Activated CD4-positive, alpha-beta T cell treated with anti-CD3 and anti-CD28 coated beads for 48 hours (primary cell): ENCODE measurements at places on chromosomes 5 and 9.
A peak's percentile ranks its signal among the peaks of the same experiment; 100 is the strongest.

DNA sequence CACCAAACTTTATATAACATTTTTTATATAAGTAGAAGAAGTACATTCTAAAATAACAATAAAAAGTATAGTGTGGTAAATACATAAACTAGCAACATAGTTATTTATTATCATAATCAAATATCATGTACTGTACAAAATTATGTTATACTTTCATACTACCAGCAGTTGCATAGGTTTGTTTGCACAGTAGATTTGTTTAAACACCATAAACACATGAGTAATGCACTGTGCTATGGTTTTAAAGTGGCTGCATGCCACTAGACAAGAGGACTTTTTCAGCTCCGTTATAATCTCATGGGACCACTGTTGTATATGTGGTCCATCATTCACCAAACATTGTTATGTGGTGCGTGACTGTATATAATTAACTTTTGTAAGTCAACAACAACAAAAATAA is 137.6 kb downstream of the DRD1 start:
- no peak for DNase-seq

GRCh38 chr5:171437286-171437821 is 17.9 kb downstream of the FGF18 start:
- DNase-seq: no peak

DNA sequence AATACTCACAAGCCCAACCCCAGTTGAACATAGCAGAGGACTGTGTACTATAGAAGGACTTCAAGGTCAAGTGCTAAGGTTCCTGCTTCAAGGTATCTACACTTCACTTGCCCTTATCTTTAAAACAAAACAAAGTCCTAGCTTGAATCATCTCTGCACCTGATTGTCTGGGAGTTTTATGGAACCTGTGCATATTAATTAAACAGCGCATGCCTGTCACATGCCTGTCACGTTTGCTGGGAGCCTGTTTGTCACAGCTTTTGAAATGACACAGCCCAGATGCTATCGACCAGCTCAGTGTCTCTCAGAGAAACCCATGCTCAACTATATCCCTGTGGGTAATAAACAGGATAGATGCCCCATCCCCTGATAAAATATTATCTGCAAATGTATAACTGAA is 476.0 kb downstream of the ZSWIM6 start:
- DNase-seq: no peak

DNA sequence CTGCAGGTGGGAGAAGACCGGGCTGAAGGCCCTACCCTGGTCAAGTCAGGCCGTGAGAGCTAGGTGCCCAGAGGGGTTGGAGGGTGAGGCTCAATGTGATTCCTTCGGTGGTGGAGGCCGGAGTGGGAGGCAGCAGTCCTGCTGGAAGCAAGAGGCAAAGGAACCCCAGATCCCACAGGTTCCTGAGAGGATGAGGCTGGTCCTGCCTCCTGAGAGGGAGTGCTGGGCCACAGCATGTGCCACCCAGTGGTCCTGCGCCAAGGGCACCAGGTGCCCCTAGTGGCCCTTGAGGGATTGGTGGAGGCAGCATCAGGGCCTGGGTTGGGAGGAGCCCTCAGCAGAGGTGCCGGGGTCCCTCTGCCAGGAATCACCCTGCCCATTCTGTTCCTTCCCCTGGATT is 59.1 kb downstream of the BARX1 start:
- DNase-seq: no peak

GRCh38 chr9:5811751-5812150 is 21.2 kb downstream of the ERMP1 start:
- DNase-seq: no peak

DNA sequence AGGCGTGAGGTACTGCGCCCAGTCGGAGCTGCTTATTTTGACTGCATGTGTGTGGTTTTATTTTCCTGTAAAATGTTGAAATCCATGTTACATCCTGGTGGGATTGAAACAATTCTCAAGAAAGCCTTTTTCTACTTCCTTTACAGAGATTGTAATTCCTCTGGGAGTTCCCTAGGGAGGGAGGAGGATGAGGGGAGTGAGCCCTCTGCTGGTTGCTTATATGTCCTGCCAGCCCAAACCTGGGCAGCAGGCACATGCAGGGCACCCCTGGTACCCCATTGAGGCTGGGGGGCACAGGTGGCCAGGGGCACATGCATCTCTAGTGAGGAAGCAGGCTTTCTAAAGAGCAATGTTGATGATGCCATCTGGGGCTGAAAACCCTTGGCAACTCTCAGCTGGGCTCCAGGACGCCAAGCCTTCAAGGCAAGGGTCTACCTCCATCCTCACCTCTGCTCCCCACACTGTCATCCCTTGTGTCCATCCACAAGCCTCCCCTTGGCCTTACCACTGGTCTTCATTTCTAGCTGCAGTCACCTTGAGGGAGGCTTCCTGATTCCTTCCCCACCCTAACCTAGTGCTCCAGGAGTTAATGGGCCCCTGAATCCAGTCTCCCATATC is 84.7 kb upstream of the TNFSF8 start:
- no peak for DNase-seq

GRCh38 chr9:22990349-22990748 is 543.7 kb downstream of the DMRTA1 start:
- DNase-seq: no peak

DNA sequence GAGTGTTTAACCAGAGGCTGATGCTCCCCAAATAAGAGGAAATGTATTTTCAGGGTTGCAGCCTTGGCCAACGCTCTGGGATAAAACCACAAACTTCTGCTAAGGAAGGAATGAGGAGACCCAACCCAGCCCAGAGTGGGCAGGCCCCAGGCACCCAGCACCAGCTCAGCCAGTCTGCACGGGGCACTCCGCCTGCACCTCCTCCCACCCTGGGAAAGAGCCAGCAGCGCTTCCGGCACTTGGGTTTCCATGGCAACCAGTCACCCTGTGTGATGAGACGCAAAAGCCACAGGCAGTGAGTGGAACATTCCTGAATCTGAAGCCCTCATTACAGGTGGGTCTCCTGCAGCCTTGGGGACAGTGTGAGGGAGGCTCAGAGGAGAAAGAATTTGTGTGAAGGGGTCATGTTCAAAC is 85.2 kb upstream of the ZBTB43 start:
- peak; percentile 85 for DNase-seq

DNA sequence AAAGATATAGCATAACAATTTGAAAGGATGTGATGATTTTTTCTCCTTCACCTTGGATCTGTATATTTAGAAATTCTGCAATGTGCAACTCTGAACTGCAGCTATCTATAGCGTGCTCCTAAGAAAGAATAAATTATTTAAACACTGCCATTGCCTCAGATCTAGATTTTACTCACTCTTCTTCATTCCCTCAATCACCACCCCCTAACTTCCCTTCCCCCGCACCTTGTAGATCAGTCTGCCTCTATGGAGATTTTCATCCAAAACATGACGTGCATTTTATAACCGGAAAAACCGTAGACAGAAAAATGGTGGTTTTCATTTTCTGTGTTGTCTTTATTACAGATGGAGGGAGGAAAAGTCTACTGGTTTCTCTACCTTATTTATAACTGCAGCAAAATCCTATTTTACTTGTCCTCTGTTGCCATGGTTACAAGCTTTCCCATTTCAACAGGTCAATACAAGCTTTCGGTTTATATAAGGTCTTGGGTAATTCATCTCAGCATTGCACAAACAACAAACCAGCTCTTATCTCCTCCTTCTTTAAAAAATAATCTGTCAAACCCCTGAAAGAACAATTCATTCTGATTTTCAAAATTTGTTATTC is 480.0 kb downstream of the TAF11L14 start:
- DNase-seq: no peak

DNA sequence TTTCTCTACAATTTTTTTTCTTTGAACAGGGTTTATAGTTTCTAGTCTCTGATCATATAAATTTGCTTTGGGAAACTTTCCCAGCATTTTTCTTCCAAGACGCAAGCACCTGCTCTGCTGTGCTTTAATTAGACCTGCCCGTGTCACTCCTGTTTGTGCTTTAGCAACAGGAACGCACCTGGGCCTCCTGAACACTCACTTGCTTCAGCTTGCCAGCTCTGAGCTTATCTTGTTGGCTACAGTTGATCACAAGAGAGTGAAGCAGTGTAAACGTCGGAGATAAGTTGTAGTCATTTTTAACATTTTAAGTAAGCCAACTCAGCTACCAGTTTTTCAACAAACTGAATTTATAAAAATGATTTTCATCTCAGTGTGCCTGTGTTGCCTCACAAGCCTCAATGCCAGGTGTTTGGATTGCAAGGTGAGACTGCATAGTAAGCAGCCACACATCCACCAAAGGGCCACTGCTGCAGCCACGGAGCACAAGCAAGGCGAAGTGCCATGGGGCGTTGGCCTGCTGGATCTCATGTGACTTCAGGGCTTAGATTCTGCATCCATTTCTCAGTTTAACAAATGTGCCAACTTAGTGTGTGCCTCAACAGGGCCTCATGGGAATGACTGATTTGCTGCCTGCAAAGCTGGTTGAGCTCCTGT is 166.9 kb downstream of the TRIO start:
- DNase-seq: no peak

DNA sequence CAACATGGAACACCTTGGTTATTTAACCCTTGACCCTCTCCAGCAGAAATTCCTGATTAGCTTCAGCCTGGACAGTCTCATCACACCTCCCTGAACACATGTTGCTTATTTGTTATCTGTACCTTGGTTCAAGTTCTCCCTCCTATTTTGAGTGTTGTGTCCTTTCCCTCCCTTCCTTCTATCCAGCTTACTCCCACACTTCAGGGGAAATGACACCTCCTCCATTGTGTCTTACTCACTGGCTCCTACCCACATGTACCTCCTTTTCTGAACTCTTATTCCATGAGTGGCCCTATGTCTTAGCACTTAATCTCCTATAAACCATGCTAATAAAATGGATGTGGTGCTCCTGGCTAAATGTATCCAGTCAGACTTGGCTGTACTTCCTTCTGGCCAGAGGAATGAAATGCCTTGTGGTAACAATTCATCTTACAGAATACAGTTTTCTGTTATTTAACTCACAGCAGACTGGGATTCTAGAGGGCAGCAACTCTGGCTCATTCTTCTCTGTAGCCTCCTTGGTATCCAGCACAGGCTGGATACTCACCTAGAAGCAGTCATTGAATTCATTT is 11.2 kb downstream of the LIX1 start:
- no peak for DNase-seq

DNA sequence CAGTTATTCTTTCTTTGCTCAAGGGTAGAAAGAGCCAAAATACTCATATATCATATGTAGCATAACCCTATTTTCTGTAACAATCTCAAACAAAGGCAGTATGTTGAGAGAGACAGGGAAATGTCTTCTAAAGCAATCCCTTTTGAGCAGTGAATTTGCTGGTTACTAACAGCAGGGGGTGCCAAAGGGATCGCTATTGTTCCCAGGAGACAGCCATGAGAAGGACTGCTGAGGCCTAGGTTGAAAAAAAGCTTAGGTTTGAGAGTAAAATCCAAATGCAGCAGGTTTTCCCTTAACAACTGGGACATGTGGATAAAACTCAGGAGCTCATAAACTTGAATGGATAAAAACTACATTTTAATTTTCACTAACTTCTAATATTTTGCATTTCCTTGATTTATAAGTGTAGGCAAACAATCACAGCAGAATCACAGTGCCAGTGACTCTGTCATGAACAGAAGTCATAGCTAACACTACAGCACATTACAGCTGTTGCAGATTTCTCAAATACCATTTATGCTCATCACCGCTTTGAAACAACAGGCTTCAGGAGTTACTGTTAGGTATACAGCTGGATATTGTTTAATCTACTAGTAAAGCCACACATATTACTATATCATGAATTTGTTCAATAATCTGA is 148.4 kb downstream of the MAPKAP1 start:
- peak; percentile 65 for DNase-seq

DNA sequence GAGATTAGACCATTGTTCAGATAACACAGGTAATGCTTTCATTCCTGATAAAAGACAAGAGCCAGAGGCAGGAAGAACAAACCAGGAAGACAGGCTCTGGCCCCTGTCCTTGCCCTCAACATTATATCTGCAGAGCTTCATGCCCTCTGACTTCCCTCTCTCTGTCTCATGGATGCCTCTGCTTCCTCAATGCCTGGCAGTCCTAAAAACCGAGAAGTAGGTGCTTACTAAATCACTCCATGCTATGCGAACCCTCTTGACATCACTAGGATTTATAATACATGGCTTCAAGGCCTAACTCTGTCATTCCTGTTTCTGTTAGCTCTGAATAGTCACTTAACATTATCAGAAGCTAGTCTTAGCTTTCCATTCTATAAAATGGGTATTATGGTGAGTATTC is 117.8 kb downstream of the TLR4 start:
- no peak for DNase-seq

DNA sequence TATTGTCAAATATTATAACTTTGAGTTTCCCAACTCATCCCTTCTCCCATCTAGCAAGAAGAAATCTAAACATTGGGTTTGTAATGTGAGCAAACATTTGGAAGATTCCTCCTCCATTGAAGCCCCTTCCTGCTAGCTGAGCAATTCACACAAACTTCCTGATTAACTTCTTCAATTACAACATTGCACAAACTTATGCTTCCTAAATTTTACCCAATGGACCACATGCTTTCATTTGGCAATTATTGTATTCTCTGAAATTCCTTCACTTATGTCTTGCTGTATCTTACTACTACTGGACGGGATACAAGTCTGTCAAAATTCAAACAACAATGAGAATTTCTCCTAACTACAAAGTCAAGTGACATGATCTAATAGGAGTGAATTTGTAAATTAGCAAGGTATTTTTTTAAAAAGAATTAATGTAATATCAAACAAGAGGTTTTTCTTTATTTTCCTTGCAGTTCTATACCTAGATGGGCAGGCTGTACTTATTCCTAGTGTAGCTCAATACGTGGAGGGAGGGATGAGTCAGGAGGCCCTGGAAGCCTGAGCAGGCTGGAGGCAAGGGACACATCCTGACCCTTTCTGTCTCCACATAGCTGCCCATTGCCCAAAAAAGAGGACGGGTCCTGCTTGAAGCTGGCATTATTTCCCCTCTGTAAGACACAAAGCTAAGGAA is 11.8 kb upstream of the IFNW1 start:
- DNase-seq: no peak

DNA sequence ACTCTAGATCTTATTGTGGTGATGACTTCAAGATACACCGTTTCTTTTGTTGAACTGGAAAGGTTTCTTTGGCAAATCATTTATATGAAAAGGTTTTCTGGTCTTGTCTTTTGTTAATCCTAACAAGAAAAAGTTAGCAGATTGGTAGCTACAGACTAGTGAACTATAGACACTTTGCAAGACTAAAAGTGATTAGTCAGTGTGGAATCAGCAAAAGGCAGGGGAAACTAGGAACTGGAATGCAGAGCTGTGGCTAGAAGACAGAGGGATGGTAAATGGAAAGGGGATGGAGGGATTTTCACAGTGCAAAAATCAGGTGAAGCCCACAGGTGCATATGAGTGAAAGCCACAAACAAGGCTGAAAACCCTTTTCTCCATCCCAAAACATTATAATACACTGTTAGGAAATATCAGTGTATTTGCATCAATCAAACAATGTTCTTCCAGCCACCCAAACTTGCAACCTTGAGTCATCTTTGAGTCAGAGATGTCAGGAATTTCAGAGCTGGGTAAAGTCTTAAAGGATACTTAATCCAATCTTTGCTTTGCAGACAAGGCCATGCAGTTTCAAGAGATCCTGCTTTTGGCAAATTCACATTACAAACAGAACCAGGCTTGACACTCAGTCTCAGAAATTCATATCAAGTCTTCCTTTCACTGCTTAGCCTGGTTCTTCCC is 52.7 kb downstream of the PLK2 start:
- DNase-seq: no peak

- DNase-seq: peak; percentile 85
Measured at GRCh38 chr9:127921557-127922120, 4.8 kb upstream of the ST6GALNAC4 start.
